Mesenteric fat pad (tissue), 1 donor: ENCODE measurements at places on chromosomes 4 and X. TPM values are rescaled to one million over a fixed set of nuclear protein-coding genes. Genes with fewer than 3 reads are reported as not detected.

Gene MAGEC2
- not detected for total RNA-seq

Gene PPP4R3C
- total RNA-seq = not detected

Gene TEX11
- total RNA-seq = not detected

Gene LRIT3
- 0.16 TPM for total RNA-seq

Gene CLCN5
- 9.5 TPM for total RNA-seq

Gene POU3F4
- total RNA-seq = not detected

Gene GAGE12H
- not detected for total RNA-seq
